ENCODE measurements at places on chromosomes 4 and X.

DNA sequence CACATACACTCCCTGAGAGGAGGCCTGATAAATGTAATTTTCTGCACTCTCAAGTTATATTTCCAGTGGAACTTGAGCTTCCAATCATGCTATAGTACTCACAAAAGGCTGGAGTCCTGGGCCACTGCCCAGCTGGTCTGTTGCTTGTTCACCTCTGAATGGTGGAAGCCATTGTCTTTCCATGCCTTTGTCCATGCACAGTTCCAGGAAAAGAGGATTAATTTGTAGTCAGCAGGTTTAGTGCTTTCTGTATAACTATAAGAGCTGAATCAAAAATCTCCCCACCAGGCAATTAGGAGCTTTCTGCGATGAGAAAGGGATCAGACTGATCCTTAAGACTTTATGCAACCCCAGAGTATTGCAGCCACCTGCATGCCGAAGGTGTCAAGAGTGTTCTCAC, 195.4 kb upstream of the PGRMC2 start:
- DNase-seq = no peak

- no peak for DNase-seq
These were observed 2.6 kb upstream of the ATP6AP2 start for GRCh38 chrX:40578039-40578695.

DNA sequence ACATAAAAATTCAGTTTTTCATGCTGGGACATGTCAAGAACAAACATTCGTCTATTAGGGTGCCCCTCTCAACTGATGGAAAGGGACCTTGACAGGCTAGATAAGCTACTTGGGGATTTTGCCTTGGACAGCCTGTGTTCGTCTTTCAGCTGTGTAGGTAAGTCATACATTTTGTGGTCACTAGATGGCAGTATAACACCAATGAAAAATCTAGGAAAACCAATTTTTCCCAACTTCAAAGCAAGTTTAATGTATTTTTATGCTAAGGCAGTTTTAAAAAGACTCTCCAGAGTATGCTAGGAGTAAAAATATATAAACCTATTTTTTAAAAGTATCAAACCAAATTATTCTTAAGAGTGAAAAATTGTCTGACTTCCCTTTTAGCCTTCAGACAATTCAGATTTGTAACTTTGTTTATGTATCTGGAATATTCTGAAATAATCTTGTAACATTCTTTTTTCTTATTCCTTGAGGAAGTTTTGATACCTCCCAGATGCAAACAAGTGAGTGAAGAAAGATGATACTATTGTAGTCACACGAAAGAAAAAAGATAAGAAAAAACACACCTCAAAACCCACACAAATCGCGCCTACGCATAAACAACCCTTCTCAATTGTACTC, 158.3 kb downstream of the CPE start:
- DNase-seq = no peak

DNA sequence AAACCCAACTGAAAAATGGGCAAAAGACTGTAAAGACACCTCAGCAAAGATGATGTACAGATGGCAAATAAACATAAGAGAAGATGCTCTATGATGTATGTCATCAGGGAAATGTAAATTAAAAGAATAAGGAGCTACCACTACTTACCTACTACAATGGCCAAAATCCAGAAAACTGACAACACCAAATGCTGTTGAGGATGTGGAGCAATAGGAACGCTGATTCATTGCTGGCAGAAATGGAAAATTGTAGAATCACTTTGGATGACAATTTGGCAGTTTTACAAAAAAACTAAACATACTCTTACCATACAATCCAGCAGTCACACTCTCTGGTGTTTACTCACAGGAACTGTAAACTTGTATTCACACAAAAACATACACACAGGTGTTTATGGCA, 222.3 kb upstream of the LDB2 start:
- DNase-seq = no peak

DNA sequence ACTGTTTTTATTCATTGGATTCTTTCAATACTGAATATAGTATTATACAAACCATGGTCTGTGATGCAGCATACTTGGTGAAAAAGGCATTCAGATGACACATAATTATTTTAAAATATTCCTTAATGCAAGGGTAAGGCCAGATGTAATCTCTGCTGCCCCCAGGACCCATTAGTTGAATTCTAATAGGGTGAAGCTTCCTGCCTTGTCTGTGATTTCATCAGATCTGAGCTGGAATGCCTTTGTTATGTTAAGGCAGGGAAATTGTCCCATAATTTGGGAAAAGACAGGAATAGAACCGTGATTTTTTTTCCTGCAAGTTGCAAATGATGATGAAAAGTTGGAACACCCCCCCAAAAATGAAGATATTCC, 26.1 kb downstream of the ZRSR2 start:
- no peak for DNase-seq

DNA sequence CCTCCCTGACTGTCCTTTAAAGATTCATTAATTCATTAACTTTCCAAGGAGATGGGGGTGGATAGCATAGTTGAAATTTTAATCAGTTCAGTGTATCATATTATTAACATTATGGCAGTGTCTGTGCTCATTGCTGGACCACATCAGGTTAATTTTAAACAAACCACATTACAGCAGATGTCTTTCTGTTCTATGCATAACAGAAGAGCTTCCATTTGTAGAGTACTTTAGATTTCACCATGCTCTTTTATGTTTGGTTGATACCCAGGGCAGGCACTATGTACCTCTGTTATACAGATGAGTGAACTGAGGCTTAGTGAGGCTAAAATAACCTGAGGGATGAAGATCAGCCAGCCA, 41.1 kb downstream of the AFF2 start:
- DNase-seq = no peak

- no peak for DNase-seq
These were observed 2.8 kb upstream of the BEX3 start for GRCh38 chrX:103373581-103373980.

GRCh38 chr4:73575660-73576059, 44.6 kb downstream of the RASSF6 start:
- DNase-seq = no peak

GRCh38 chr4:144757969-144758368, 112.0 kb downstream of the HHIP start:
- DNase-seq = no peak

GRCh38 chr4:38002451-38003071, 42.4 kb downstream of the PTTG2 start:
- no peak for DNase-seq

GRCh38 chr4:121726642-121727268, 30.0 kb upstream of the ANXA5 start:
- no peak for DNase-seq

GRCh38 chr4:180153587-180153986, 2089.6 kb upstream of the TENM3 start:
- no peak for DNase-seq

- no peak for DNase-seq
These were observed 70.7 kb upstream of the SLC4A4 start for GRCh38 chr4:71268166-71268565.

GRCh38 chrX:110432906-110433215, 74.2 kb downstream of the RTL9 start:
- DNase-seq = no peak

- DNase-seq = no peak
These were observed 56.9 kb upstream of the GPRIN3 start for GRCh38 chr4:89364541-89364940.

- DNase-seq = no peak
These were observed 67.5 kb upstream of the SH3RF1 start for GRCh38 chr4:169338241-169338640.

GRCh38 chrX:12950851-12951594, 23.9 kb upstream of the TMSB4X start:
- no peak for DNase-seq

- no peak for DNase-seq
These were observed 129.0 kb downstream of the ARAP2 start for GRCh38 chr4:36115312-36115711.

GRCh38 chr4:183376381-183376780, 54.2 kb upstream of the CLDN24 start:
- DNase-seq = no peak

DNA sequence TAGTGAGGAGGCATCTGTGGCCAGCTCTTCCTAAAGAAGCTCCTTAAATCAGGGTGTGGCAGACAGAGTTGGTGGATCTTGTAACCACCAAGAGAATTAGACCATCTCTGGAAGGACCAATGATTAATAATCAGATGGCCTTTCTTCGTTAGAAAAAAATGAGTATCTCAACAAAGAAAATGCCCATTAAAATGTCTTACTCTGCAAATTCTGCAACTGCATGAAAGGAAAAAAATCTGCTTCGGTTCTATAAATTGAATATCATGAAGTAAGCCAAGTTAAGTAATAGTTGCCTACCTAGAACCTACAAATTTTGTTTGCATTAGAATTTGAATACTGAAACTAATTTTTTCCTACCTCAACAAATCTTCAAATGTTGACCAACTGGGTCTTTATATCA, 4.2 kb upstream of the DCLK2 start:
- no peak for DNase-seq

- DNase-seq = no peak
These were observed 172.7 kb upstream of the TBC1D9 start for GRCh38 chr4:140928880-140929279.

GRCh38 chr4:139740531-139741041, 75.0 kb downstream of the MGST2 start:
- peak; percentile 57 for DNase-seq

DNA sequence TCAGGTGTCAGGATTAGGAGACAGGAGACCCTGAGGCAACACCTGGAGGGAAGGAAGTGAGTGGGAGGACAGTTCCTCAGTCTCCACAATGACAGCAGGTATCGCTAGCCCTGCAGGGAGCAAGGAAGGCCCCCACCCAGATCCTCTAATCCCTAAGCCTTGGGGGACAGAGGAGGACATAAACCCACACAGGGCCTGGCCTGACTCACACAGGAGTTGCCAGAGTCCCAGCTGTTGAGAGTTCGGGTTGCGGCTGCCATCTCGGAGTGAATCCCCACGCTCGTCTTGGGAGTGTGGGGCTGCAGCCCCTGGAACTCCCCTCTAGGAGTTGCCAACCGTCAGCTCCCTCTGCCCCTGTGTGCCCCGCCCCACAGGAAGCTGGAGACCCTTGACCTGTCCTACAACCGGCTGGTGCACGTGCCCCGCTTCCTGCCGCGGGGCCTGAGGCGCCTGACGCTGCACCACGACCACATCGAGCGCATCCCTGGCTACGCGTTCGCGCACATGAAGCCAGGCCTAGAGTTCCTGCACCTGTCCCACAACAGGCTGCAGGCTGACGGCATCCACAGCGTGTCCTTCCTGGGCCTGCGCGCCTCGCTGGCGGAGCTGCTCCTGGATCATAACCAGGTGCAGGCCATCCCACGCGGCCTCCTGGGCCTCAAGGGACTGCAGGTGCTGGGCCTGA, 9.2 kb upstream of the BGN start:
- no peak for DNase-seq

- no peak for DNase-seq
These were observed 743 bp downstream of the ANTXR2 start for GRCh38 chr4:80072228-80072743.

DNA sequence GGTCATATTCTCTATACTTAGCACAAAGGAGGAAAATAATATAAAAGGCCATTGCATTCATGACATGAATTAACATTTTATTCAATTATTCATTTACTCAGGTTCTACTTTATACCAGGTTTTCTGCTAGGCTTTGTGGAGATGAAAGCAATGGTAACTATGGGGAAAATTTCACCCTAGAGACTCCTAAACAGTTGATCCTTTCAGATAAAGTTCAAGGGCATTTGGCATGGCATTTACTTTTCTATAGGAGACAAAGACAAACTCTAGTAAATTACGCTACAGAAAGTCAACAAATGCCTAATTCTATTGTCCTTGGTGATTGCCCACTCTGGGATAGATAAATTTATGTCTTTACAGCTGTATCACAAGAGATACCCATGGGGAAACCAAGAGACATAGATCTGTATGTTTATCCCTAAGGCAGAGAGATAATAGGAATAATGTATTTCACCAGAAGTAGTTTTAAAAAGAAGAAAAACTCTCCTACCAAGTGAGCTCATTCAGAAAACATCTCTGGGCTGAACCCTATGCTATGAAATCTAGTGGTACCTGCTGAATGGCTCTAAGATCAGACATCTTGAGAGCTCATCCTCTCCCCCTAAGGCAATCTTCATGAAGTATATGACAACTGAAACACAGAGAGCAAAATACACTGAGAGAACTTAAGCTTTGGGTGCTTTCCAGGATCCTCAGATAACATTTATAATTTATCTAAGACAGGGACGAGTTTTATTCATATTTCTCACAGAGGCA, 316.7 kb downstream of the ANTXR2 start:
- DNase-seq = no peak

DNA sequence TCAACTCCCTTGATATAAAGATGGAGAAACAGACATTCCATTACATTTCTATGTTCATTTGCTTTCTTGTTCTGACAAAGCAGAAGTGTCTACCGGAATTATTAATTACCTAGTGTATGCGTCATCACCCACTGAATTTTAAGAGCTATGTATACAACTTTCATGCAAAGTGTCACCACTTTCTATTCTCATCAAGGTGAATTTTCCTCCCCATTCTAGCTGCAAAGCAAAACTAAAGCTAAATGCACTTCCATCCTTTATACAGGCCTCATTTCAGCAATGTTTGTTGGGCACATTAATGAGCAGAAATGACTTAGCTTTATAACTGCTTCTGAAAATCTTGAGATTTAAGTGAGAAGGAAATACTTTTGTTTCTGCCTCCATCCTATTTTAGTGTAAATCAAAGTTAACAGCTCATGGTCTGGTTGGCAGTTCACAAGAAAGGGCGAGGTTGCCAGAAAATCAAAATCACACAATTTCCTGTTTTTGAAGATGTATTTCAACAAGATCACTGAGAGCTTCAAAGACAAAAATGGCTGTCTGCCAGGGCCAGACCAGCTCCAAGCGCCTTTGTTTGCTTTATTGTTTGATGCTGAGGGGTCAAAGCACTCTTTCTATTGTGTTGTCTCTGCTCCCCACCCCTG, 7.2 kb upstream of the FAM9C start:
- DNase-seq = no peak

DNA sequence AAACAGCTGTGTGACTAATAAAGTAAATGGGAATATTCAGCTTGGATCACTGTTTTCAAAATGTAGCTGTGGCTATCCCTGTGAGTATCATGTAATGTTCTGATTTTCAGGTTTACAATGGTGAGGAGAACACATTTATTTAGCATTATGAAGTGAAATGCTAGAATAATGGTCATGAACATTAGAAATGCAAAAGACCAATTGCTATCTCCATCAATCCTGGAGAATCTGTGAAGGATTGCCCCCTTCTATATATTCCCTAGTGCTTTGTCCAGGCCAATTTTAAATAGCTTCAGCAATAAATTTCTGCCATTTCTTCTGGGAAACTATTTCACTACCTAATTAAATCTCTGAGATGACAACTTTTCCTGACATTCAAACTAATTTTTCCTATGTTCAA, 1399.1 kb downstream of the PCDH19 start:
- no peak for DNase-seq

DNA sequence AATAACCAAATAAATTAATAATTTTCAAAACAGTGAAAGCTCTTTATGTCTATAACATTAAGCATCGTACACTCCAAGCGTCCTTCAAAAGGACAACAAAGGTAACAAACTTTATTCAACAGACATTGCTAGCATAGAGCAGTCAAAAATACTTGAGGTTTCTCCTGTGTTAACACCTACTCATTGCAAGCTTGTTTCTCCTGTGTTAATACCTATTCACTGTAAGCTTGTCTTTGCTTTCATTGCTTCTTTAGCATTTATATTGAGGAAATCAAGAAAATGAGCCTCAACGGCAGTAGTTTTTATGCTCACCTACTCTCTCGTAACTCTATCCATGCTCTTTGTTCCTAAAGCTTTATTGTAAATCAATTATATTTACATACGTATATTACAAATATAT, 3.5 kb downstream of the SPOCK3 start:
- DNase-seq = no peak

- peak; percentile 4 for DNase-seq
These were observed 253.9 kb upstream of the PPARGC1A start for GRCh38 chr4:24143741-24144140.
